ENCODE measurements at places on chromosomes 1 and 21.

GRCh38 chr1:62100442-62100841 lies 94.2 kb upstream of the L1TD1 start:
- no peak for DNase-seq

GRCh38 chr1:246750752-246751151 lies 26.5 kb downstream of the SCCPDH start:
- DNase-seq: no peak

DNA sequence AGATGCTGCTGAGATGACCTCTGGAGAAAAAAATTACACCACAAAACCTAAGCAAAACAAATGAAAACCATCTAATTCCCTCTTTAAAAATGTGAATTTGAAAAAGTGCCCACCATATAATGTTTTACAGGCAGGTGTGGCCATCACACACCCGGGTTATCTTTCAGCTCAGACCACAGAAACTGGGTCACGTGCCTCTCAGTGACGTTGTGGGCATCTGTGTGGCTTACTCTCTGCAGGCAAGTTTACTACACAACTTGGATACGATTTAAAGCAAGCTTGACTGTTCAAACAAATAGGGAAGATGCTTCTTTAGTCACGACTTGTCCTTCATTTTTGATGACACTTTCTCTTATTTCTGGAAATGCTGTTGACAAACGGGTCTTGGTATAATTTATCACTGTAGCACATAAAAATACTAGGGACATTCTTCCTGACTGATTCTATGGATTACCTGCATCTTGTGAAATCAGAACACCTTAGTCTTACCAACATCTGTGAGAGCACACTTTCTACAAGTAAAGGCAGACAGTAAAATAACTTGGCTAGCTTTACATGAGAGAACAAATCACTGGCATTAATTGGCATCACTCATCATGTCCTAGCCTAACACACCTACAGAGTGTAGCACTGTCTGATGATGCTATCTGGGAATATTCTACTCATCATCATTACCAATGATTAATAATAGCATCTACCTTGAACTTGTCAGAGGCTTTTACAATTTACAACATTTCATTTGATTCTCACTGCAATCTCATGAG lies 89.3 kb upstream of the EDEM3 start:
- DNase-seq: no peak

GRCh38 chr1:226404904-226405222 lies 3.0 kb downstream of the PARP1 start:
- peak; percentile 92 for DNase-seq

DNA sequence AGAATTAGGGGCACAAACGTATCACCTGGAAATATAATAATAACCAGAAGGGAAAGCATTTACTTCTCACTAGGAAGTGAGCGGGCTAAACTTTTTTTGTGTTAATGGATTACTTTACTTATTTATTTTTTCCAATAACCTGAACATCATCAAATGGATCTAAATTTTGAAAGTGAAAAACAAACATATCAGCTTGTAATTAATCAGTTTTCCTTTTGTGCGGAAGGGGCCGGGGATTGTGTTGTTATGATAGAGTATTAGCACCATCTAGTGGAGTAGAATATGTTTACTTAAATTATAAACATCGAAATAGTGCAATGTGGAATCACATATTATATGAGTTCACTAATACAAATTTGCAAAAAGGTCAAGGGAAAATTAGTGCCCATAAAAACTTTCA lies 9.0 kb downstream of the CFH start:
- peak; percentile 25 for DNase-seq

GRCh38 chr21:38987633-38988508 lies 182.1 kb downstream of the ETS2 start:
- DNase-seq: no peak

- no peak for DNase-seq
Measured at GRCh38 chr1:13706046-13706445, 6.1 kb downstream of the PRDM2 start.

All from mesendoderm (in vitro differentiated cells).